ENCODE measurements at places on chromosomes 1 and 21.

- no peak for DNase-seq
Observed at GRCh38 chr21:36487641-36488307, 7.9 kb upstream of the CLDN14 start.

GRCh38 chr1:206012086-206012859, 9.1 kb upstream of the RAB7B start:
- no peak for DNase-seq

DNA sequence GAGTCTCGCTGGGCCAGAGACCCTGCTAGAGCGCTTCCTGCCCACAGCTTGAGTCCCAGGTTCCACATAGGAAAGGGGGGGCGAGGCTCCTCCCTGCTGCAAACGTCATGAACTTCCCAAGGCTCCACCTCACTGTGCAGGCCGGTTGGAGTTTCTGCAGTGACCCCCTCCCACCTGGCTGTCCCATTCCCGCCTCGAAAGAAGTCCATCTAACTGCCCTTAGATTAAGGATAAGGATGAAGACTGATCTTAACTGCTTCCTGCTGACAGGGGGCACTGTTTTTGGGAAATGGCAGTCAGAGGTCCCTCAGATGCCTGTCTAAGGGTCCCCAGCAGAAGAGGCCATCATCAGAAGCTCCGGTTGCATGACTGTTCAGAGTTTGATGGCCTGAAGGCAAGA, 62.7 kb downstream of the STUM start:
- no peak for DNase-seq

DNA sequence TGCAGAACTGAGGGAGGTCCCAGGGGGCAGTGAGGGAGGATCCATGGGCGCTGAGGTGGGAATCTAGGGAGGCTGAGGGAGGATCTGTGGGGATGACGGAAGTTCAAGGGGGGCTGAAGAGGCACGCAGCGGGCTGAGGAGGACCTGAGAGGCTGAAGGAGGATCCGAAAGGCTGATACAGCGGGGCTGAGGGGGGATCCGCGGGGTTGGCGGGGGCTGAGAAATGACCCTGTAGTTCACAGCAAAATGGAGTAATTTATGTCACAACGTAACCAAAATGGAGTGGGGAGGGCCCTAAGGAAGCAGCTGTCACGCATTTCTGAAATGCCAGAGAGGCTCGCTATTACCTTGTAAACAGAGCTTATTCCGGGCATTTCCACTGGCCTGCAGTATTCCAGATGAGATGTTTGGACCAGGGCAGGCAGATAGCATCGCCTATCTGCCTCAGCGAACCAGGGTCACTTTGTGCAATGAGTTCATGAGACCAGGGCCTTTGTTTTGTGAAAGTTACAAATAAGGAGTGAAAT, 926 bp upstream of the MRPL55 start:
- DNase-seq: no peak

- no peak for DNase-seq
Observed at GRCh38 chr1:181312946-181313345, 170.4 kb upstream of the CACNA1E start.

DNA sequence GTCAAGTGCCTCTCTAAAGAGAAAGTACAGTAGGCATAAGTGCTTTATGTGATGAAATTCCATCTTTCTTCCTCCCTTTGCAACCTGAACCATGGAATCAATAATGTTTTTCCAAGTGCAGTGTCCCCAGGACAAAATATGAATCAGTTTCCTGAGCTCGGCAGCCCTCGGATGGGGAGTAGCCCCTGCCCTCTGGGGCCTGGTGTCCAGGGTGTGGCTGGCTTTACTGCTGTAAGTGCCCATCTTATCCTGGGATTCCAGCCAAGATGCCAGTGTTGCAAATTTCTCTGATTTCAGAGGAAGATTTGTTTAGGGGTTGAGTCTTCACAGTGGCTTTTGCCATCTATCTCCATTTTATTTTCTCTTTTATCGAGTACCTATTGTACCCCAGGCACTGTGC, 40.5 kb upstream of the SRP9 start:
- DNase-seq: no peak

- no peak for DNase-seq
Observed at GRCh38 chr21:43905726-43906455, 40.9 kb downstream of the AGPAT3 start.

DNA sequence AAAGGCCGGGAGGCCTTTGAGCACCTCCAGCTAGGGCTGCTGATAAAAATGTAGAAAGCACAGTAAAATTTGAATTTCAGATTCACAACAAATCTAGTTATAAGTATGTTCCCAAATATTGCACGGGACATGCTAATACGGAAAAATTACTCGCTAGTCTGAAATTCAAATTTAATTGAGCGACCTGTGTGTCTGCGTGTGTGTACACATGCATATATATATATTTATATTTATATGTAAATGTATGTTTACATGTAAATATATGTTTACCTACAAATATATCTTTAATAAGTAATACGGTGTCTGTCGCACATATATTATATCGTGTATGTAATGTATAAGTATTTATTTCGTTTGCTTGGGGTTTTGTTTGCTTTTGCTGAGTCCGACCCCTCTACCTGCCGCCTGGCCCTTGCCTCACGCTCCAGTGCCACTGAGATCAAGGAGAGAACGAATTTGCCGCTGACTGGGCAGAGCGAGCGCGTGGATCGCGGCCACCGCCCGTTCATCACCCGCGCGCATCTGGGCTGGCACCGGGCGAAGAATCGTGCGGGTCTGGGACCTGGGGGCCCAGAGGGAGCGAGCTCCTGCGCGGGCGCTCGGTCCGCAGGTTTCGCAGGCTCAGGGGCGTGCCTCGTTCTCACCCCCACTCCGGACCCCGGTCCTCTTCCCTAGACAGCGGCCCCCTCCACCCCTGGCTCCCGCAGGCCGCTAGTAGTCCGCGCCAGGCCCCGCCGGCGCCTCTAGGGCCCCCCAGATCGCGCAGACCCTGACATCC, 534 bp upstream of the WRAP73 start:
- no peak for DNase-seq

DNA sequence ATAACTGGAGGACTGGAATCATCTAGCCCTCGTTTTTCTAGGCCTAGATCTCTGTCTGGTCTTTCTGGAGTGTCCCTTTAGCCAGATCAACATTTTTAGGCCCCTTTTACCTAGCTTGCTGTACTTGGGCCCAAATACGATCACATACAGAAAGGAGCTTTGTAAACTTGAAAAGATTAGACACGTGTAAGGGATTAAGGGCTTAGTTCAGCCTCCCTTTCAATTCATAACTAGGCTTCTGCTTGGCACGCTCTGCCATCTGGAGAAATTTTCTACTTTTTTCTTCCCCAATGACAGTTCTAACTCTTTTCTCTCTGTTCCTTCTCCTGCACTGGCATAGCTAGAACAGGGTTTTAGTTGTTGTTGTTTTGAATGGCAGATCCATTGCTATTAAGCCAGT, 153.3 kb upstream of the BEND5 start:
- DNase-seq: no peak

DNA sequence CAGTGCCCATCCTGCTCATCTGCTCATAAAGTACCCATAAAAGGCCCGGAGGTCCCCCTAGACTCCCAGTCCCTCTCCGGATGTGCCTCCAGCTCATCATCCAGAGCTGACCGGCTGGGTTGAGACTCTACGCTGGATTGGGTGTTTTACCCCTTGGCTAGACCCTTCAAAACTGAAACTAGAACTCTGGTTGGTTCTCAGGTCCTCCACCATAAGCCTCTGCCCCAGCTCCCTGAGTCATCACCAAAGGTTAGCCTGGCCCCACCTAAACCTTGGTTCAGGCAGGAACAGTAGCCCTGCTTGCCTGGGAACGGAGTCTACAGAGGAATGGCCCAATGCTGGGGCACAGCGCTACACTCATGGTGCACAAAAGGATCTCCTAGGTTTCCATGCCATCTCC, 75.1 kb downstream of the TLR5 start:
- DNase-seq: no peak

GRCh38 chr1:243597383-243597782, 252.7 kb downstream of the AKT3 start:
- no peak for DNase-seq

DNA sequence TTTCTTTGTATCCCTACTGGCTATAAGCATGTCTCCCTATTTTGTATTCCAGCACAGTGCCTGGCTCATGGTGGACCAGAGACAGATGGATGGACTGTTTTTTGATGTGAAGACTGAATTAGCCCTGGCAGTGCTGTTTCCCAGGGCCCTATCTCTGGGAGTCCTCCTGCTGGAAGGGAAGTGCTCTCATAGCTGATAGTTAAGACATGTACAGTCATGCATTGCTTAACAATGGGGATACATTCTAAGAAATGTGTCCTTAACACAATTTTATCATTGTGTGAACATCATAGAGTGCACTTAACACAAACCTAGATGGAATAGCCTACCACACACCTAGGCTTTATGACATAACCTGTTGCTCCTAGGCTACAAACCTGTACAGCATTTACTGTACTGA, 21.1 kb downstream of the TLCD4 start:
- no peak for DNase-seq

GRCh38 chr1:4599521-4599920, 54.9 kb upstream of the AJAP1 start:
- no peak for DNase-seq

- DNase-seq: no peak
Observed at GRCh38 chr1:63611231-63611630, 18.0 kb downstream of the PGM1 start.

- no peak for DNase-seq
Observed at GRCh38 chr1:227914801-227915563, 32.8 kb downstream of the WNT9A start.

GRCh38 chr21:35072960-35073359, 23.9 kb upstream of the RUNX1 start:
- no peak for DNase-seq

DNA sequence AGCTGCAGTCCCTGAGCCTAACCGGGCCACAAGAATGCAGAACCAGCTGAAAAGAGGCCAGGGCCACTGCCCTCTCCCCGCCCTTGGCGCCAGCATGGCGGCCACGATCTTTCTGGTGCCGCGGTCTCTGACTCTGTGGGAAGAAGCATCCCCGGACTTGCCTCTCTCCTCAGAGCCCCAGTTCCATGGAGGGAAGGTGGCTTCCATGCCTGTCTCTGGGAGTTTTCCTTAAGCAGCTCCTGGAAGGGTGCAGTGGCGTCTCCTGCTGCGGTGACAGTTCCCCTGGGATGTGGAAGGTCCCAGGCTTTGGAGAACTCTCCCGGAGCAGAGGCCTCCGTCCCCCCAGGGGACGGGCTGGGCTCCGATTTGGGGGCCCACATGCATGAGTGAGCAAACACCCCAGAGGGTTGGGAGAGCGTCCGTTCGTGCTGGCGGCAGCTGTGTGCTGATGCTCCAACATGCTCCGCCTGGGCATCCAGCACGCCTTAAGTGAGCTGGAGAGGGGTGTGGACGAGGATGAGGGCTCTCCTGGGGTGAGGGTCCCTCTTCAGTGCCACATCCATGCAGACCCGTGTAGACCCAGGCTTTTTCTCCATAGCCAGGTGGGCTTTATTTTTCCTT, 109.8 kb upstream of the COL6A1 start:
- no peak for DNase-seq

GRCh38 chr1:56954664-56955063, 11.2 kb downstream of the C8B start:
- no peak for DNase-seq

GRCh38 chr1:248818505-248819374, 7.0 kb downstream of the SH3BP5L start:
- DNase-seq: no peak

DNA sequence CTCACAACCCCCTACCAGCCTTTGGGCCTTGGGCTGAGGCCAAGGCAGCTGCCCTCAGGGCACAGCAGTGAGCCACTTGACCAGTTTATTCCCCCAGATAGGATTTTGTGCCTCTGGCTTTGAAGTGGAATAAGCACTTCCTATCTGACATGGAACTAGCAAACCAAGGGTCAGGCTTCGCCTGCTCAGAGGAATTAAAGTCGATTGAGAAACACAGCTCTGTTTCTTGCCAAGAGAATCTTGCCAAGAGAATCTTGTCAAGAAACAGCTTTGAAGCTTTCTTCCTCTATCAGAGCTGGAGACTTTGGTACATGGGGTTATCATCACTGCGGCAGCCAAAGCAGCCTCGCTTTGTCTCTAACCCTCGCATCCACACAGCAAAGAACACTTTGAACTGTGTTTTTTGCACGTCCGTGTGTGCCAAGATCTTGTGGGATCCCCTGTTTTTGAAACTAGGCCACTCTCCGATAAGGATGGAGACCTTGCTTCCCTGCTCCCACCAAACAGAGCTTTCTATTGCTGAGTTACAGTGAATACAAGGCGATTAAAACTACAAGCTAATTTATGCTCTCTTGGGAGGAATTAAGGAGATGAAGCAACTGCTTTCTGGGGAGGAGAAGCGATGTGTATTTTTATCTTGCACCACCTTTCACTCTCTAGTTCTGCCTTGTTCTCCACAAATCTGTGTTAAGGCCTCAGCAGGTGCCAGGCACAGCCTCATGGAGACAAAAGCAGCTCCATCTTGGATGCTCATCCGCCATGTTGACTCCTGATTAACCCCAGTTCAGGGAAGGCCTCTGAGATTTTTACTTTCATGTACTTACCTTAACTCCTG, 67.3 kb downstream of the RHOU start:
- no peak for DNase-seq

DNA sequence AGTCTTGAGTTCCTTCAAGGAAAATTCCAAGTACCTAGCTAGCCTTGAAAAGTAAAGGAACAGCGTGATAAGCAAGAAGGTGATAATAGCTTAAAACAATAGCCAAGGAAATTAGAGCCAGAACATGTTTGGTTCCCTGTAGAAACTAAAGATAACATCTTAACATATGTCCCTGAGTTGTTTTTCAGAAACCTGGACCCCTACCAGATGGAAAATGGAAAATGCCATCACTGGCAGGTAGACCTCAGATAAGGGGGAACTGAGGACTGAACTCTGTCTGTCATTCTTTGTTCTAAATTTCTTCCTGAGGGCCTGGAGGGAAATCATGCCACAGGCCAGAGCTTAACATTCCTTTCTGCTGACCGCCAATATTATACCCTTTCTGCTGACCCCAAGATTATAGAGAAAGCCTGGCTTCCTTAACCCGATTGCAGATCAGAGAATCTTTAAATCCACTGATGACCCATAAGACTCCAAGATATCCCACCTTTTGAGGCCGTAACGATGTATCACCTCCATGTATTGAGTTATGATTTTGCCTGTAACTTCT, 23.4 kb downstream of the CNIH3 start:
- DNase-seq: no peak

DNA sequence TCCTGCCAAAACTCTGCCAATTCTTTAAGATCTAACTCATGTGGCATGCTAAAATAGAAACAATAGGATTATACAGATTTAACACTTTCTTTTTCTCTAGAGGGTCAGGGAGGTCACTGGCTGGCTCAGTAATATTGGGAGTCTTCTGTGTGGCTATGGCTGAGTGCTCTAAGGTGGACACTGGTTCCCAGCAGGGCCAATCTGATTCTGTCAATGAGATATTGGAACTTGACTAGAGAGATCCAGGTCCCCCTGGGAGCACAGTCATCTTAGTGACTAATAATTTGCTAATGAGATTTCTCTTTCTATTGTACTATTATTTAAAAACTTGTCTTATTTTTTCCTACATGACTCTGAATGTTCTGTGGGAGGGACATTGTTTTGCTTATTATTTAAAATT, 69.1 kb upstream of the ZP4 start:
- DNase-seq: no peak

DNA sequence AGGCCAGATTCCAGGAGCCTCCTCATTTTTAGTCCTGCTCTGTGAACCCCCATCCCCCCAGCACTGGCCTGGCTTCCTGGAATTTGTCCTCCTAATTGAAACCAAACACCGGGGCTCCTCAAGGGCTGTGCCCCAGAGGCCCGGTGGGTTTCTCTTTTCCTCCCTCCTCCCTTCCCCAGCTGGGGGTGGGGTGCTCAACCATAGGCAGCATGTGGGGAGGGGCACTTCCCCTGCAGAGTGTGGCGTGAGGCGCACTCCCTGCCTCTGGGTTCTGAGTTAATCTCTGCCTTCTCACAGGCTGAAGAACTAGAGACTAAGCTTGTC, 67.5 kb upstream of the ACOT11 start:
- DNase-seq: no peak

GRCh38 chr21:22278366-22278765, 1280.2 kb downstream of the NCAM2 start:
- no peak for DNase-seq

All from 8988T (cell line).